Activated CD8-positive, alpha-beta memory T cell treated with anti-CD3 and anti-CD28 coated beads for 4 hours (primary cell): ENCODE measurements at places on chromosomes 5 and 9.

- no peak for DNase-seq
These were observed 422 bp upstream of the TRIM32 start for GRCh38 chr9:116686693-116687073.

DNA sequence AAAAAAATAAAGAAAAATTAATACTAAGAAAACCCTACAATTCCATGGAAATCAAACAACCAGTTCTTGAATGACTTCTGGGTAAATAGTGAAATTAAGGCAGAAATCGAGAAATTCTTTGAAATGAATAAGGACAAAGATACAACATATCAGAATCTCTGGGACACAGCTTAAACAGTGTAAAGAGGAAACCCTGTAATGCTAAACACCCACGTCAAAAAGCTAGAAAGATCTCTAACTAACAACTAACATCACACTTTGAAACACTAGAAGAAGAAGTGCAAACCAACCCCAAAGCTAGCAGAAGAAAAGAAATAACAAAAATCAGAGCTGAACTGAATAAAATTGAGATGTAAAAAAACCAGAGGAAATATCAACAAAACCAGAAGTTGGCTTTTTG is 114.6 kb upstream of the CD180 start:
- no peak for DNase-seq

GRCh38 chr5:162514116-162514515 is 446.5 kb downstream of the GABRG2 start:
- DNase-seq, result no peak

GRCh38 chr9:83185488-83186154 is 122.7 kb upstream of the RASEF start:
- no peak for DNase-seq

DNA sequence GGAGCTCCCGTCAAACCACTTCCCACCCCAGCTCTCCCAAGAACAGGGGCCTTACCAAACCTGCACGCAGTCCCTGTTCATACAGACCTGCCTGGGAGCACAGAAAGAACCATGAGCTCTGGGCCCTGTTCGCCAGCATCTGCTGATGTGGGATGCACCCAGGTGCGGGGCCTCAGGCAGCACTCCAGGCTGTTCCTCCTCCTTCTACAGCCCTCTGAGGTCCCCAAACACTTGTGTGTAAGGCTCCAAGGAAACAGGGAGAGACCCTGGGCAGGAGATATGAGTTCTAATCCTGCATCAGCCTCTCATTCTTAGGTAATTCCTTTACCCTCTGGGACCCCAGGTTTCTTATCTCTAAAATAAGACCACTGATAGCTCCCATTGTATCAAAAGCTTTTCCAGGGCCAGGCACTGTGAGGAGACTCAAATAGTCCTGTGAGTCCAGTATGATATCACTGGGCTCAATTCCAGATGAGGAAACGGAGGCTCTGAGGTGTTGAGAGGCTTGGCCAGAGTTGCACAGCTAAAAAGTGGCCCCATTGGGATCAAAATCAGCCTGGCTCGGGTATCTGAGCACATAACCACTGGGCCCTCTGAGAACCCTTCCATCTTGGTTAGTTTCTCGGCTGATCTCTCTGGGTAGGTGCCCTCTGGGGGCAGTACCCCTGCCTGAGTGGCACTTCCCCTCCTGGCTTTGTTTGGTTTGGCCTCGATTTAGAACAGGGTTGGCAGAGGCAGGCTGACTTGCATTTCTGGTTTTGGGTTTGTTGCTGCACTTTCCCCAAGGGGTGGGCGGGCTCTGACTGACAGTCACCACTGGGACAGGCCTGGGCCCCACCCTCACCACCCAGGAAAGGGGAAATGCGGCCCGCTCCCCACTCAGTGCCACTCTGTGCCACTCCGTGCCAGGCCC is 116.8 kb downstream of the RGS3 start:
- peak; percentile 55 for DNase-seq

DNA sequence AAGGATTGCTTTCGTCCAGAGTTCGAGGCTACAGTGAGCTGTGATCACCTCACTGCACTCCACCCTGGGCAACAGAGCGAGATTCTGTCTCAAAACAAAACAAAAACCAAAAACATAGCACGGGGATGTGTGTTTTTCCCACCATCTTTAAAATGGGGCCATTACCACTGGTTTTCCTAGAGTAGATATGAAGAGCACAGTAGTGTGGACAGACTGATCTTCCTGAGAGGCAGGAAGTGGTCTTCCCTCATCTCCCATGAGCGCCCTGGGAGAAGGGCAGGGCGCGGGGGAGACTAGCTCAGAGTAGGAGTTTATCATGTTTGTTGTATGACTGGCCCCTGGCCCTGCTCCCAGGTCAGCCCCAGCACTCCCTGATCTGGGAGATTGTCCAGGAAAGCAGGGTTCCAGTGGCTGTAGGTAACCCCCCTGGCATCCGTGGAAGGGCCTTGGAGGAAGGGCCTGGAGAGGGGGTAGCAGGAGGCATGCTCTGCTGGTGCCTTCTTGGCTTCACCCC is 2.3 kb downstream of the SUSD3 start:
- DNase-seq, result no peak

DNA sequence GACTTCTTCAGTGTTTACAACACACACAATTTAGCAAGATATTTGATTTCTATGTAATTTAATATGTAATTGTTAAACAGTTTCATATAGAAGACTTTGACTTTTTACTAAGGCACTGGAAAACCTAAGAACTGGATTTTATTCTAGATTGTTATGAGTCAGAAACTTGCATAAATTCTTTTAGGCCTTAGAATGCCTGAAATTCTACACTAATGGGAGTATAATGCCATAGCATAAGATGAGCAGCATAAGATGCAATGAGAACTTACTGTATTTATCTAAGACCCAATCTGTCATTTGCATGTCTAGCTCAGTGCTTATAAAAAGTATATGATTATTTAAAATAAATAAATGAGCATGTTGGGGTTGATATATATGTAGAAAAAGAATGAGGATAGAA is 285.2 kb downstream of the CDH12 start:
- no peak for DNase-seq

DNA sequence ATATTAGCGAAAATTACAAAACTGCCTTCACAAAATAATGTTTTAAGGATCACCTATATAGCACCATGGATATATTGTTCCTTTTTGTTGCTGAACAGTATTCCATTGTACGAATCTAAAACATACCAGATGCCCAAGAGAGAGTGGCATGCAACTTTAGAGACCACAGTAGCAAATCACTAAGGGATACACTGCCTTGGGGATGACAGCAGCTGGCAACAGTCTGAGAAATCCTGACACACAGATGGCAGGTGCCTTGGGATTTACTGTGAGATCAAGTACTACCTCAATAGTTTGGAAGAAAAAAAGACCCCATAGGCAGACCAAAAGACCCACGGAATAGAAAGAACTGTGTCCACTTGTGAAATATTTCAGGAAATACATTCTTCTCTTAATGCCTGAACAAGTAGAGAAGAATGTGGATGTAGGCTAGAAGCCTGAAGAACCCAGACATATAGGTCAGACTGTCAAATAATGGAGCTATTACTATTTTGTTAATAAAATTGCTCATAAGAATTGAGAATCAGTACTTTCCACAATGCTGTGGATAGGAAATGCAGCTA is 53.4 kb downstream of the PLPP1 start:
- no peak for DNase-seq

GRCh38 chr5:105689596-105689995 is 1981.1 kb downstream of the EFNA5 start:
- DNase-seq, result no peak

- DNase-seq, result no peak
These were observed 367.5 kb upstream of the BRINP1 start for GRCh38 chr9:119736491-119737454.

DNA sequence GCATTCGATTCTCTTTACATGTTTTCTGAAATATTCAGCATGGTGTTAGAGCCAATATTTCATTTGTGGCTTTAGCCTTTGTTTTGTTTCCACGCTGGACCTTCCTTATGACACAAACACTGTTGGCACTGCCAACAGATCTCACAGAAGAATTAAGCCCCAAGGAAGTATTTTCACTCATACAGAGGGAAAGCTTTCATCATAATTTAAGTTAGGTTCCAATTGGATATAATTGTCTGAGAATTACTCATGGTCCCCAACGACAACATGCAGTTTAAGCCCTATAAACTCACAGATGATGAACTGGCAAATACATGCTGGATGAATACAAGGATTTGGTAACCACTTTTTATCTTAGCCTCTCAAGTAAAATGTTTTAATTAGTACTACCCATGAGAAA is 259.5 kb downstream of the EBF1 start:
- no peak for DNase-seq

DNA sequence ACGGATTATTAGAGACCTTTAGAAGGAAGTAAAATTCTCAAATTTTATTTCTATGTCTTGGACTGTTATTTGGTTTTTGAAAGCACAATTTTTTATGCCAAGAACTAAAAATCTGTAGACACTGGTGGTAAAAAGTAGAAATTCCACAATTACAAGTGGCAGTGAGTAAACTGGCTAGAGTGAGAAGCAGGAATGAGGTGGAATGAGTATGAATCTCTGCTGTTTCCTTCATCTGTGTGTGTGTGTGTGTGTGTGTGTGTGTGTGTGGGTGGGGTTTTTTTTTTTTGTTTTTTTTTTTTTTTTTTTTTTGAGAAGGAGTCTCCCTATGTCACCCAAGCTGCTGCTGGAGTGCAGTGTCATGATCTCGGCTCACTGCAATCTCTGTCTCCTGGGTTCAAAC is 94.2 kb downstream of the TLE4 start:
- no peak for DNase-seq

GRCh38 chr5:119290161-119290569 is 65.7 kb upstream of the TNFAIP8 start:
- no peak for DNase-seq

DNA sequence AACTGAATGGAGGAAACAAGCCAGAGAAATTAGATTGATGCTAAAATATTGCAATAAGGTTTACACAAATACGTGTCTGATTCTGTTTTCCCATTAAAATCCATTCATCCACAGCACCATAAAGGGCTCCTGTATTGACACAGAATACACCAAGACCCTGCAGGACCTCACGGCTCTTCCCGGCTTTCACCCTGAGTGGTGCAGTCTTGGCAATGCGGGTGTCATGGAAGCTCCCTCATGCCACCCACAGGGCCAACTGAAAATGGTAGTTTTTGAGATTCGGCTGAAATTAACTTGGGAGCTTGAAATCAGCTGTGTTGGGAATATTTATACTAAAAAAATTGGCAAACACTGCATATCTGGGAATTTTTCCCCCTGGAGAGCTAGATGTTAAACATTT is 17.3 kb upstream of the EXOC3 start:
- DNase-seq, result no peak

- no peak for DNase-seq
These were observed 4.8 kb upstream of the HOMER1 start for GRCh38 chr5:79518718-79519117.

DNA sequence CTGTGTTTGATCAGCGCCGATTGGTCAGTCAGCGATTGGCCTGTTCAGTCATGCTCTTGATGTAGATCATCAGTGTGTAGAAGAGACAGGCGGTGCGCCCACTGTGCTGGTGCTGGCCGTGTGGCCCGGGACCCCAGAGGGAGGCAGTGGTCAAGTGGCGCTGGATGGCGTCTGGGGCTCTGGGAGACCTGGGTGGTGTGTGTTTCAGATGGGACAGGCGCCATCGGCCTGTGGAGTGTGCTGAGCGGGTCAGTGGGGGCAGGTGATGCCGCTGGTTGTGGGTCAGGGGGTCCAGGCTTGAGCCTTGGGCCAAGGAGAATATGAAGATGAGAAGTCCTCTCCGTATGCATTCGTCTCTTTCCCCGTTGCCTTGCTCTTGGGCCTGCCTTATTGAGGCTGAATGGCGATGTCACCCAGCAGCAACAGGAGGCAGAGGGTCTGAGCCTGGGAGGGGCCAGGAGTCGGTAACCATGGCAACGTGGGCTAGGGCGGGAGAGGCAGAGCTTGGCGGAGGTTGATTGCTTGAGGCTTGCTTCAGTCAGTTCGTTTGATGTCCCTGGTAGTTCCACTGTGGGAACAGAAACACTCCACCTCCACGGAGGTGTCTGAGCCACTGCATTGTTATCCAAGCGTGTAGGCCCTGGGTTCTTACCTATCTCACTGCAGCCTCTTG is 117.8 kb upstream of the CACNA1B start:
- no peak for DNase-seq

GRCh38 chr5:133520062-133520461 is 92.3 kb downstream of the FSTL4 start:
- no peak for DNase-seq

- no peak for DNase-seq
These were observed 545.8 kb upstream of the CDH10 start for GRCh38 chr5:25190521-25191000.

DNA sequence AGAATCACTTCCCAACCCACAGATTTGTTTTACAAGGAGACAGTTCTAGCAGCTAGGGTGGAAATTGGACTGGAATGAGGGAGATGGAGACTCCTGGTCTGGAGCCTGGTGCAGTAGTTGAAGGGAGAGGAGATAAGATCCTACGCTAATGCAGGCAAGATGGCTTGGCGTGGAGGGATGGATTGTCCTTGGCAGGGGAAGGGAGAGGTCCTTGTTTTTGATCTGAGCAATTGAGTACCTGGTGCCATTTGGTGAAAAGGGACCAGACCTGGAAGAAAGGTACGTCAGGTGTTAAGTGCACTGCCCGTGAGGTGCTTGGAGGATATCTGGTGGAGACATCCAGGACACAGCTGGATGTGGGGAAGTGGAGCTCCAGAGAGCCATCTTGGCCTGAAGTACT is 35.7 kb downstream of the ANGPTL2 start:
- DNase-seq, result no peak

GRCh38 chr9:3528451-3528850 is 2.6 kb upstream of the RFX3 start:
- DNase-seq, result no peak

- no peak for DNase-seq
These were observed 906.1 kb upstream of the CDH9 start for GRCh38 chr5:27944471-27944870.

GRCh38 chr9:92265154-92265553 is 28.3 kb downstream of the IARS1 start:
- DNase-seq, result no peak

DNA sequence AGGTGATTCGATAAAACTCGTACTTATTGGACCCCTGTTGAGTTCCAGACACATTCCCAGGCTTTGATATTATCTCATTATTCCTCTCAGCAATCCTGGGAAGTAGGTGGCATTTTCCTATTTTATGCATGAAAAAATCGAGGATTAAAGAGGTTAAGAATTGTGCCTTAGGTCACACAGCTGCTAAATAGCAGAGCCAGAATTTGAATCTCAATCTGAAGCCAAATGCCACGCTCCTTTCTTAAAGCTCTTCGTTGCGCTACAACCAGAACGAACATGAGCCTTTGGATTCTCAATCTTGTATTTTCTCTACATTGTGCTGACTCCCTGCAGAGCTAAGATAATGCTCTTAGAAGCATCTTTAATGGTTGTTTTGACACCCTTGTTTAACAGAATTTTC is 527.8 kb upstream of the TLE4 start:
- DNase-seq, result no peak

DNA sequence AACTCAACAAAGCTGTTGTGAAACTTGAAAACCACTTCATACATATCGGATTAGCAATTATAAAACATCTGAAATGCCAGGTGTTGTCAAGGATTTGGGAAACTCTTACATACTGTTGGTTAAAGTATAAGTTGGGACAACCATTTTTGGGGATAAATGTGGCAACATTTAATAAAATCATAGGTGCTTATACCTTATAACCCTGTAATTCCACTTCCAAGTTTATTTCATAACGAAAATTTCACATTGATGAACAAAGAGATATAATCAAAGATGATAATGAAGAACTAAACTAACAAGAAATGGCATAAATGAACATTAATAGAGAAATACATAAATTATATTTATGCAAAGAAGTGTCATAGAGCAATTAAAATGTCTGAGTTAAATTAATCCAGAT is 54.3 kb downstream of the ANKRD55 start:
- DNase-seq, result no peak

- DNase-seq, result no peak
These were observed 221.3 kb upstream of the FTMT start for GRCh38 chr5:121630402-121630801.
